ENCODE measurements at places on chromosomes 4 and X.

DNA sequence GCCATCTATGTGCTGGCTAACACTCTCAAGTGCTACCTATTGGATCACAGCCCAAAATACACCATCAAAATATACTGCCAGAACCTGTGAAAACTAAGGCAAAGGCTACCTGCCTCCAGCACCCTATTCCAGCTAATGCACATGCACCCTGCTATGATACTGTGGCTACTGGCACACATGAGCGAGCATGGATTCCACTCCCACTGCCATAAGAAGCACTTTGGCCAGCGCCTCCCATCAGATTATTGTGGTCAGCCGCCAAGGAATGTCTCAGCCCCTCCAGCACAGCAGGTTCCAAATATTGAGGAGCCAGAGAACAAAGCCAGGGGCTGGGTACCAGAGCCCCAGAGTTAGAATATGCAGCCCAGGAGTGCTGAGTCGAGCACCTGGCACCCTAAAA is 32.5 kb upstream of the TMPRSS11F start:
- no peak for DNase-seq

DNA sequence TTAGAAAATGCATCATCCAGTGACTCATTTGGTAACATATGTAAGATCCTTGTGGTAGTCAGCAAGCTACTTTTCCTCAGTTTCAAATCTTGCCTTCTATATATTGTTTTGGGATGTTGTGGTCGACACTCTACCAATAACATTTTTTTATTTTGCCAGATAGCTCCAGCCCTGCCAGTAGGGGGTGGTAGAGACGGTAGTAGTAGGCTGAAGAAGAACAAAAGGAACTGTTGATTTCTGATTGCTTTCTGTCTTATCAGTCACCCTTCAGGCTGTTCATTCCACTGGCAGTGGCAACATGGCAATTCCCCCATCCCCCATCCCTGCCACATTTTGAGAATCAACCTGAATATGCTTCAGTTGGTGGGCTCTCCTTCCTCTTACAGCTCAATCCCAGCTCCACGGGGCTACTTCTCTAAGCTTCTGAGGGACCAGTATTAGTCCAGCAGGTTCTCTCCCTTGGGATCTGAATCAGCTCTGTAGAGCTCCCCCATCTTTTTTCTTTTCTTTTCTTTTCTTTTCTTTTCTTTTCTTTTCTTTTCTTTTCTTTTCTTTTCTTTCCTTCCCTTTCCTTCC is 171.5 kb upstream of the VEGFC start:
- no peak for DNase-seq

DNA sequence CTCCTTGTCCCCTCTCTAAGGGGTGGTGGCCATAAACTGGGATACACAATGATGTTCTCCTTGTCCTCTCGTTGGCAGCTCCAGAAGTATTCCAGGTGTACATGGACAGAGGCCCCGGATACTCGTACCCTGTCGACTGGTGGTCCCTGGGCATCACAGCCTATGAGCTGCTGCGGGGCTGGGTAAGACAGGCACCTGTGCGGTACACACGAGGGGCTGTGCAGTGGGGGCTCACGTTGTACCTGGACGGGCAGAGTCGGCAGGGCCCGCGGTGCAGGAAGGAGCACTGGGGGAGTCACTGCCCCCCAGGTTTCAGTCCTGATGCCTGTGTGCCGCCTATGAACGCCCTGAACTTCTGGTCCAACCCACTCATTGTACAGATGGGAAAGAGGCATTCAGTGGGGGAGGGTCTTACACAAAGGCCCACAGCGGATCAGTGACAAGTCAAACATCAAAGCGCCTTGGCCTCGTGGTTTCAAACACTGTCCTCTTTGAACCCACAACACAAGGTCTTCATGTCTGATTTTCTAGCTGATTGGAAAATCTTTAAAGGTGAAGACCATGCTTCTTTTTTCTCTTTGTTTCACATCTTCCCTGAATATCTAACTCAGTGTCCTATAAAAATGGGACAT is 261.6 kb downstream of the EVC2 start:
- no peak for DNase-seq

- no peak for DNase-seq
These were observed 124.0 kb upstream of the STIM2 start for GRCh38 chr4:26736621-26737020.

GRCh38 chrX:107323786-107324492 is 117.5 kb downstream of the DNAAF6 start:
- no peak for DNase-seq

DNA sequence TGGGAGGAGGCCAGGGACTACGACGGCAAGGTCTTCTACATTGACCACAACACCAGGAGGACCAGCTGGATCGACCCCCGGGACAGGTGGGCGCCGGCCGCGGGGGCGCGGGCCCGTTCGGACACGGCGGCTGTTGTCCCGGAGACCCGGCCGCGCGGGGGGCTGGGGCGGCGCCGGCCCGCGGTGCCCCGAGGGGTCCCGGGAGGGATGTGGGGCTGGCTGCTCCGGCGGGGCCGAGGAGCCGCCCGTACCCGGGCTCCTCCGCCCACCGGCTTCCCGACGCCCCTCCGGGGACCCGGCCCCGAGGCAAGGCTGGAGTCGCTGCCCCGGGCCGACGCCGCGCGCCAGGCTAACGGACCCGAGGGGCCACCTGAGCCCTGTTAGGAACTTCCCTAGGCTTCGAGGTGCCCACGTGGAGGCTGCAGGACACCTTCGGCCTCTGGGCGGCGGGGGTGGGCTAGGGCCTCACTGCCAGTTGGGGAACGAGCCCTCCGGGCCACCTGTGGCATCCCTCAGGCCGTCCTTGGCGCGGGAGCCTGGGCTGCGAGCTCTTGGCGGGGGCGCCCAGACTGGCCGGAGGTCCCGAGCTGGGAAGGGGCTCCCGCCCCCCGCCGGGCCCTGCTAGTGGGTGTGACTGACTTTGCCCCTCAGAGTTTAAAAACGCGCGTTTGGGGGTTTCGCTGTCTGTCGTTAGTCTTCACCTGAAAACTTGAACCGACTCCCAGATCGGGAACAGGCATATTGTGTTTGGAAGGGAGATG is 660 bp downstream of the WWC2 start:
- no peak for DNase-seq

DNA sequence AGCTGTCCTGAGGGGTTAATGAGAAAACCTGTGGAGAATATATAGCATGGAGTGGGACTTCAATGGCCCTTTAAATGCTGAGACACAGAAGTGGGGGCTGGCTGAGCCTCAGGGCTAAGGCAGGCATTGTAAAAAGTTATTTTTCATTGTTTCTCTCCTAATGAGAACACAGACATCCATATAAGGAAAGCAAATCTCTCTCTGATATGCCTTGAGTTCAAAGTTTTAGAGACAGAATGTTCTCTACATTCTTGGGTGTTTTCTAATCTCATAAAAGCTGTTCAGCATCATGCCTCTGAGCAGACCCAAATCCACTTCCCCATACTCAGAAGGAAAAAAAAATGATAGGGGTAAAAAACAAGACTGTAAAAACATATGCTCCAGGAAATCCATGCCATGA is 16.8 kb upstream of the RAB40A start:
- no peak for DNase-seq

GRCh38 chr4:116724249-116724648 is 361.1 kb downstream of the TRAM1L1 start:
- no peak for DNase-seq

GRCh38 chr4:40240040-40240653 is 43.3 kb downstream of the RHOH start:
- no peak for DNase-seq

- no peak for DNase-seq
These were observed 80.1 kb downstream of the ANKRD50 start for GRCh38 chr4:124632439-124632838.

DNA sequence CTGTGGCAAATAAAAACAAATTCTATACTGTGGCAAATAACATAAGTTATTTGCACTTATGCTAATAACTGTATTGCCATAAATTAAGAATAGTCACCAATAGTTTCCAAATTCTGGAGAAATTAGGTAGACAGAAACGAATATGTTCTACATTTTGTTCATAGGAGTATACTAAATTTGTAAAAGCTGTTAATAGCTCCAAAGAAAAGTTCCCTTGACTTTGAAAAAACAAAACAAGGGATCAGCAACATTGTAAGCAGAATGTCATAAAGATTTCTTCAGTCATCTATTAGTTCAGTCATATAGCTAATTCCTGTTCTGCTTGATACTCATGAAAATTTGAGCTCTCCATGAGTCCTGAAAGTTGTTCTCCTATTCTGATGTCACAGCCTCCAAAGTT is 1472.8 kb downstream of the C4orf33 start:
- no peak for DNase-seq

DNA sequence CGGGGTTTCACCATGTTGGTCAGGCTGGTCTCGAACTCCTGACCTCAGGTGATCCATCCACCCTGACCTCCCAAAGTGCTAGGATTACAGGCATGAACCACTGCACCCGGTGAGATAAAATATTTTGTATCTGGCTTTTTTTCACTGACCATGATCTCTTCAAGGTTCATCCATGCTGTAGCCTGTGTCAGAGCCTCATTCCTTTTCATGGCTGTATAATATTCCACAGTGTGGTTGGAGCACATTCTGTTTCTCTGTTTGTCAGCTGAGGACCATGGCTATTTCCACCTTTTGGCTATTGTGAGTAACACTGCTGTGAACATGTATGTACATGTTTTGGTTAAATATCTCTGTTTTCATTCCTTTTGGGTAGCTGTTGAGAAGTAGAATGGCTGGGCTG is 169.2 kb downstream of the SHOX start:
- no peak for DNase-seq

DNA sequence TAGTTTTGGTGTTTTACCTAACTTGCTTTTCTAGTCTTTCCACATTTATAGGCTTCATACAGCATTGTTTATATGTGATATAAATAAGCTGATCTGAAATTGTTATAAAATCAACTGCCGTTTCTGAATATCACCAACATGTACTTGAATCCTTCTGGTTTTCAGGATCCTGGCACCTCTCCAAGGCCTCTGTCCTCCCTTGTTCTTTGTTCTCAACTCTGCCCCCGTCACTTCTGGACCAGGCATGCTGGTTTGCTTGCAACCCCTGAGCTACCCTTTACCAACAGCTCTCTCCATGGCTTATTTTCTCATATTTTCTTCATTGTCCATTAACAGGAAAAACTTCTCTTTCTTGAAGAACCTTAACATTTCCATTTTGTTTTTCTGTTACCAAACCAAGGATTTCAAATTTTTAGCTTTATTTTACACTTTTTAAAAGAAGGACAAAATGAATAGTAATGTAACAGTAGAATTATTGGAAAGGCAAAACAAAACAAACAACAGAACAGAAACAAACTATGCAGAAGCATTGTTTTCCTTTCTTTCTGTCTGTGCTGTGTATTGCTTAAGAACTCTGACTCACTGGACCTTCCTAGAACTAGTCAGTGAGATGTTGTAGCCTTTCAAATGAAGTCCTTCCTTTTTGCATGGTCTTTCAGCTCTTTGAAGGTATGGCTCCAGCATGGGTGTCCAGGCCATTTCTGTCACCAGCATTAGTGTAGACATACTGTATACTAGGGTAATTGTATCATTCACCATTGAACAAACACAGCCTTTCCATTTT is 44.8 kb downstream of the BANK1 start:
- no peak for DNase-seq

GRCh38 chr4:127856813-127857447 is 23.8 kb upstream of the PLK4 start:
- DNase-seq: no peak

DNA sequence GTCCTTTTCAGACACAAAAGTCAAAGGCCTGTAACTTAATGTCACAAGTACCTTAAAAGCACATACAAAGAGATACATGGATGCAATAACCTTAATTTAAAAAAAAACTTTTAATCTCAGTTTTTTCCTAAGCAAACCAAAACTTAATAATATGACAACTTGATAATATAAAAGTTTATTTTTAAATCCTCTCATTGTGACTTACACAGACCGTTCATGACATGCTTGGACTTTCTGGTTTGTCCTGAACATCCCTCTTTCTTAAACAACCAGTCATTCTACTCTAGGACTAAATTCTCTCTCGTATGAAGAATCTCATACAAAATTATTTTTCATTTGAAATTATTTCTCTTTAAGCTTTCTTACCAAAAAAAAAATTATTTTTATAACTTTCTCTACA is 43.1 kb upstream of the CYP2U1 start:
- peak; percentile 2 for DNase-seq

DNA sequence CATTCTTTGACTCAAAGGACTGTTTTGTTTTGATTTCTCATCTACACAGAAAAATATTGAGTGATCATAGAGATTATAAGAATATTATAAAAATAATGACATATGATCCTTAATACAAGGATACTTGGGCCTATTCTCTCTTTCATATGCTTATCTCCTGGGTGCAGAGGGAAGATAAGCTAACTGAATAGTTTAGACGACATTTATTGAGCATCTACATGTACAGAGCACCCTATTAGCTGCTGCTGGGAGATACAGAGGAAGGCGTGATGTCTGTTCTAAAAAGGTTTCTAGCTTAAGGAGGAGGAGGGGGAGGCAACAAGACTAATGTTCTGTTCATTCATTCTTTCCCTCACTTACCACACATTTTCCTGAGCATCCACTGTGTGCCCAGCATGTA is 106.8 kb downstream of the HDAC8 start:
- no peak for DNase-seq

DNA sequence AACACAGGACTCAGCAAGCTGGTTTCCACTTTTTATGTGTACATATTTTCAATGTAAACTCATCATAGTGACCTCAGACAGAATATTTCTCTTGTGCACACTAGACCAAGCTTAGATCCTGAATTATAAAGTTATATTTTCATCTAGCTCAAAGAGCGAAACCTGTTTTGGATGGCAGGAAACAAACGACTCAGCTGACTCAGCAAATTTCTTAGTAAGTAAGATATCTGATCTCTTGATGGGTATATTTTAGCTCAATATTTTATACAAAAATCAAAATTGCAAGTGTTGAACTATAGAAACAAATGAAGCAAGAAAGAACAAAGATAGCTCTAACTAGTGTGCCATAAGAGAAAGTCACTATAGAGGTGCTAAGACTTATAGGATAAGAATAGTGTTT is 1114.5 kb downstream of the STPG2 start:
- no peak for DNase-seq

DNA sequence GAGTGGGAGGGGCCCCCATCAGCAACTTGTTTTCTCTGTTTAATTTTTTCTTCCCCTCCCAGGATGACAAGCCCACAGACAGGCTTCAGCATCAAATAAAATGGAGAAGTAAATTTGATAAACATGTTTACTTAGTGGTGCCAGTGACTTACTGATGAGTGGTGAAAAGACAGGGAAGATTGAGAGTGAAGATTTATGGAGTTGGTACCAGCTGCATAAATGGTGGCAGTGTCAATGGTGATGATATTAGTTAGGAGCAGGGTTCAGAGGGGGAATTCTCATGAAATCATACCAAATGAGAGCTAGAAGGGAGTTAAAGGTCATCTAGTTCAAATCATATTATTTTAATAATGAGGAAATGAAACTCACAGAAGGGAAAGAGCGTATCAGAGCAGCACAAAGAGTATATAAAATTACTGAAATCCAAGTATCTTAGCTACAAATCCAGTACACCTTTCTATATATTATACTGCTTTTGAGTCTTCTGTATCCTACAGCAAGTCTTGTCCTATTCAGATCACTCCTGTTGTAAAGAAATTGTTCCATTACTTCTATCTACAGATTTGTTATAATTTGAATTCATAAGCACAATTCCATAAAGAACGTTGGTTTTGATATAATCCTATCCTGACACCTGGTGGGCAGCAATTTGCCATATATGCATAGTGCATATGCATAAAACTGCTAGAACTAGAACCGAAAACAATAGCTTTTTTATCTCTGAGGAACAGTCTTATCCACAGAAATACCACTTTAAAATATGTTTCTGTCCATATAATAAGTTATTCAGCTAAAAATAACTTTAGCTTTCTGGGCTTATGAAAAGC is 5.0 kb downstream of the P2RY10 start:
- DNase-seq: no peak
